Hepatocyte (in vitro differentiated cells): ENCODE measurements at places on chromosomes 4 and X.
A peak's percentile ranks its signal among the peaks of the same experiment; 100 is the strongest.

DNA sequence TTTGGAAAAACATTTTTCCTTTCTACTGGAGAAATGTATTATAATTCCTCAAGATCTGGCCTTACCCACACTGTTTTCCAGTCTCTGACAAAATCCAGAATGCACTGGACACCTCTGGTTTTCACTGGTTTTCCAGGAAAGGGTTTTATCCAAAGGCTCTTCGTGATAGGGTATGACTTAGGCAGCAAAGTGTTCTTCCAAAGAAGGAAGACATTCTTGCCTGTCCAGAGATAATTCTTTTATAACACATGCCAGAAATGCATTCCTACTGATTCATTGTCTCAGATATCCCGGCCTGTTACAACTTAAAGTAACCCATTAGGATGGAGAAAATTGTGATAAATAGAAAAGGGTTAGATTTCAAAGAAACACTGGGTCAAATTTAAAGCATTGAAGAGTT is 2343.1 kb downstream of the PCDH7 start:
- DNase-seq: peak; percentile 36

GRCh38 chr4:89071311-89071710 is 14.3 kb upstream of the FAM13A start:
- no peak for DNase-seq

DNA sequence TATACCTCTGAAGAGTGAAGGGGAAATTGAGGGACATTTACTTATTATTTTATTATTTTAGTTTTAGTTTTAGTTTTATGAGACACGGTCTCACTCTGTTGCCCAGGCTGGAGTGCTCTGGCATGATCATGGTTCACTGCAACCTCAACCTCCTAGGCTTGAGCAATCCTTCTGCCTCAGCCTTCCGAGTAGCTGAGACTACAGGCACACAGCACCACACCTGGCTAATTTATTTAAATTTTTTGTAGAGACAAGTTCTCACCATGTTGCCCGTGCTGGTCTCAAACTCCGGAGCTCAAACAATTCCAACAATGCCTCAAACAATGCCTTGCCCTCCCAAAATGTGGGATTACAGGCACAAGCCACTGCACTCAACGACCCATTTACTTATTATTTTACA is 68.4 kb upstream of the BMP2K start:
- DNase-seq: no peak

GRCh38 chrX:11347300-11347699 is 54.1 kb downstream of the AMELX start:
- DNase-seq: no peak

GRCh38 chrX:10064736-10065135 is 92.0 kb upstream of the CLCN4 start:
- no peak for DNase-seq

GRCh38 chr4:178966644-178967043 is 1524.4 kb upstream of the AGA start:
- DNase-seq: no peak

GRCh38 chrX:23981711-23982110 is 45.3 kb downstream of the KLHL15 start:
- no peak for DNase-seq
